ENCODE measurements at places on chromosomes 4 and X.

GRCh38 chr4:5874811-5875449, 18.0 kb downstream of the CRMP1 start:
- DNase-seq = no peak

GRCh38 chr4:123444290-123444731, 47.7 kb downstream of the SPRY1 start:
- peak; percentile 63 for DNase-seq

GRCh38 chrX:357693-358471, 28.8 kb downstream of the PPP2R3B start:
- DNase-seq = no peak

- no peak for DNase-seq
These were observed 135.8 kb downstream of the FAAH2 start for GRCh38 chrX:57422289-57422688.

DNA sequence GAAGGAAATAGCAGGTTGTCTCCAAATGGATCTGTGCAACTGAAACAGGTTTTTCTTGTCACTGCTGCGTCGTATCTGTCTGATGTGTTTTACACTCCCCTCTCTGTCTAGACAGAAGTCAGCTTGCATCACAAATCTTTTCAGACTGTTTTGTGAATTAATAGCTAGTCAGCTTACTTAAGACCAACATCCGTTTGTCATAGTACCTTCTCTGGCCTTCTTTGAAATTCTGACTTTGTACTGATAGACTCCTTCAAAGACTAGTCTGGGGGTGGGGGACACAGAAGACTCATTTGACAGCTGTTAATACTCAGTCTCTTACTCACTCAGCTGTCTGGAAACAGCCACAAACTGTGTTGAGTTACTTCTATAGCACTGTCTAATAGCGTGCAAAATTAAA, 197.8 kb downstream of the PALLD start:
- DNase-seq = no peak

DNA sequence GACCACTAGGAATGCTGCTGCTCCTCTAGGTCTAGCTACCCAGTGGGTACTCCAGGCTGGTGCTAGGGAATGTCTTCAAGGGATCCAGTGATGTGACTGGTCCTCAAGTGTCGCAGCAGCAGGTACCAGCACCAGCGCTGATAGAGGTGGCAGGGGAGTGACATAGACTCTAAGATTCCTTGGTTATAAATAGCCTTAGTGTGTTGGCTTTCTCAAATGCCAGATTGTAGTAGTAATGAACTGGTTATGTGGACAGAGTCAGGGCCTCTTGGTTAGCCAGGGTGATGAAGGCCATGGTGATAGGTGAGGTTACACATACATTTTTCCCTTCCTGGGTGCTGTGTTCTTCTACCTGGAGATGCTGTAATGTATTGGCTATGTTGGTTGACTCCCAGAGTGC, 38.3 kb downstream of the DCLK2 start:
- DNase-seq = no peak

- DNase-seq = peak; percentile 57
These were observed 26.5 kb downstream of the HCCS start for GRCh38 chrX:11137543-11138139.

DNA sequence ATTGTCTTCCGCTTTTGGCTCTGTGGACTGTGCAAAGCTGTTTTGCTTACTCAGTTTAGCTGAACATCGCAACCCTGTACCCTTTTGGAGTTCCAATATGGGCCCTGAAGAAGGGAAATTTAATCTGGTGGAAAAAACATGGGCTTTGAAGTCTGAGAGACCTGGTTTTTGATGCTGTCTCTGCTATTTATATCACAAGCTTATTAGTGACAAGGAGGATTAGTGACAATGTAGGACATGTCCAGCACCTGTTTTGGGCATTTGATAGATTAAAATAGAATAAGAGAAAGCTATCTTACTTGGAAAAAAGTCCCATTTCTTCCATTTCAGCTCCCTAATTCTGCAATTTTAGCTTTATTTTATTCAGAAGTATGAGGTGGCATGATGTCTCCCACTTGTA, 417.3 kb downstream of the SPRY1 start:
- DNase-seq = no peak

DNA sequence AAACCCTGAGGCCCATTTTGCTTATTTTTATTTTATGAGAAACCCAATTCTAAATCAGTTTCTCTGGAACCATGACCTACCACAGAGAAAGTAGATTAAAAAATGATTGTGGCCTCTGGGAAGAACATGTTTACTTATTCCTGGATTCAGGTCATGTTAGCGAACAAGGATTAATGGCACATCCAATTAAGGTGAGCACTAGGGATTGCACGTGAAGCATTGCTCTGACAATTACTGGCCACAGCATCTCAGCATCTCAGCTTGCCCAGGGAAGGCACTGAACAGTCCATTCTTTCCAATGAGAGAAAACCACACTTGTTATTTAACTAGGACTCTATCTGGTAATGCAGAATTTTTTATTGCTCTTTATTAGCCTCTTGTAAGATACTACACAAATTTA, 119.8 kb downstream of the ZNF330 start:
- no peak for DNase-seq

DNA sequence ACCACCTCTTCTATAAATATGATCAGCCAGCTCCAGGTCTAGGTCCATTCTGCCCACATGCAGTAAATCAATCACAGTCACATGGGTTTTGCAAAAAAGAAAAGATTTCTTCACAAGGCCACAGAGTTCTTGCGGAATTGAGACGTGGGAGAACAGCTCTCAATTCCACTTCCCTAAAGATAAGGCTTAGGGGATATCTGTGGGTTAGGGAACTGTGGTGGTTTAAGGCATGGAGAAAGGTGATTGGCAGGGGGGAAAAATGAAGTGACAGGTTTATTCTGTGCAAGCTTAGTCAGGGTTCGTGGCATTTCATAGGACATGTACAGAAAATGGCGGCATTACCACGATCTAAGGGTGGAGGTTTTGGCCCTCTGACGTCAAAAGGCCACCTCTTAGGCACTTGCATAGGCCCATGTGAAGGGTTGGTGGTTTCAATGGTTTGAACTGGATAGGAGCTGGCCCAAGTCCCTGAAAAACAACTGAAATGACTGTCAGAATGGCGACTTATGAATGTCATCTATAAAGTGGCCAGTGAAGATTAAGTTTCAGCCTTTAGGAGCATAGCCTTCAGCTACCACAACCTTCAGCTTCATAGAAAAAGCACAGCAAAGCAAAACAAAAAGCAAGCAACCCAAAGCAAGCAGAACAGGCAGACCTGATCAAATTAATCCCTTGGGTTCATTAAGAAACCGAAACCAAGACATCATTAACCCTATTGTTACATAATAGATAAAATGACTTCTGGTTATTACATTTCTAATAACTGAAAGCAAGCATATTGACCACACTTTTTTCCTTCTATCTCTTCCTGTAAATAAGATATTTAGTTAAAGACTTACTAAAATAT, 289.8 kb upstream of the SFRP2 start:
- no peak for DNase-seq

DNA sequence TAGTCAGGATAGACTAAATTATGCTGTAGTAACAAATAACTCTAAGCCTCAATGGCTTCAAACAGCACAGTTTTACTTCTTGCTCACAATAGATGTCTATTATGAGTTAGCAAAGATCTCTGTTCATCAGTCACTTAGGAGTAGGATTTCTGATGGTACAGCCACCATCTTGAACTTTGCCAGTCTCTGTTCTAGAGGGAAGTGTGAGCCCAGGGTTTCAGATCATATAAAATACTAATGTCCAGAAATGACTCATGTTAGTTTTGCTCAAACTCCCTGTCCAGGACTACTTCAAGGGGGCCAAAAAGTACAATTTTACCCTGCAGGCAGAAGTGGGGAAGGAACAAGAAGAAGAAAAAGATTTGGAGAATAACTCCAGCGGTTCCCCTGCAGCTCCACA, 77.1 kb upstream of the LSM6 start:
- no peak for DNase-seq

GRCh38 chrX:132603700-132604286, 115.0 kb upstream of the MBNL3 start:
- DNase-seq = no peak

GRCh38 chr4:105189855-105190650, 43.4 kb downstream of the TET2 start:
- DNase-seq = no peak

DNA sequence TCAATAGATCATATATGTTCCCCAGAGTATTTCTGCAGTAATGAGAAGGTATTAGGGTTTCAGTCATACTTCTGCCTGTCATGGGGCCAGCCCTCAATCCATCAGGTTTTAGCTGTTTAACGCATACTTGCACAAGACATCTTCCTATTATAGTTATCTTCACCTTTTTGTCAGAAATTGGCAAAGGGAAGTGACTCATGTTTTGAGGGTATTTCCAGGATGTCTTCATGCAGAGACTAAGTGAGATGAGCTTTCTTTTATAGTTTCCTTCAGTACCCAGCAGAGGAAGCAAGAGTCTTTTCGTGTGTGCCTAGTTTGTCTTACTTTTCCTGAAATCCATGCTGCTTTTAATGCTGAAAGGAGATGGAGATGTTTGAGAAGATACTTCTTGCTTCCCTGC, 9.5 kb downstream of the CSTF2 start:
- DNase-seq = no peak

GRCh38 chr4:27318740-27319139, 458.1 kb downstream of the STIM2 start:
- peak; percentile 67 for DNase-seq

DNA sequence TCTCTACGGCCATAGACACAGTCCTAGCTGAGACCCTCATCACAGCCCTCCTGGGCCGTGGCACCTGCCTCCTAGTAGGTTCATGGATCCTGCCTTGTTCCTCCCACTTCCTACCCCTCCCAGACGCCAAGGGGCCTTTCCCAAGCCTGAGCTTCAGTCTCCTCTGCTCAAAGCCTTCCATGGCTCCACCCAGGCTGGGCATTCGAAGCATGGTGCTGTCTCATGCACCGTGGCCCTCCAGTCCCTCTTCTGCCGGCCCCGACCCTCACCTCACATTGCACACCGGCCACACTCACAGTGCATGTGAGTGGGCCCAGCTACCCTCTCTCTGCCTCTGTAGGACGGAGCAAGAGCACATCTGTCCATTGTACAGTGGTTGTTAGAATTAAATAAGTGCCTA, 21.7 kb upstream of the KIAA0232 start:
- DNase-seq = no peak

GRCh38 chr4:124060261-124060918, 652.1 kb downstream of the ANKRD50 start:
- no peak for DNase-seq

GRCh38 chr4:25346913-25347312, 30.1 kb upstream of the ANAPC4 start:
- no peak for DNase-seq

GRCh38 chr4:80266902-80267380, 477 bp downstream of the FGF5 start:
- DNase-seq = peak; percentile 9

DNA sequence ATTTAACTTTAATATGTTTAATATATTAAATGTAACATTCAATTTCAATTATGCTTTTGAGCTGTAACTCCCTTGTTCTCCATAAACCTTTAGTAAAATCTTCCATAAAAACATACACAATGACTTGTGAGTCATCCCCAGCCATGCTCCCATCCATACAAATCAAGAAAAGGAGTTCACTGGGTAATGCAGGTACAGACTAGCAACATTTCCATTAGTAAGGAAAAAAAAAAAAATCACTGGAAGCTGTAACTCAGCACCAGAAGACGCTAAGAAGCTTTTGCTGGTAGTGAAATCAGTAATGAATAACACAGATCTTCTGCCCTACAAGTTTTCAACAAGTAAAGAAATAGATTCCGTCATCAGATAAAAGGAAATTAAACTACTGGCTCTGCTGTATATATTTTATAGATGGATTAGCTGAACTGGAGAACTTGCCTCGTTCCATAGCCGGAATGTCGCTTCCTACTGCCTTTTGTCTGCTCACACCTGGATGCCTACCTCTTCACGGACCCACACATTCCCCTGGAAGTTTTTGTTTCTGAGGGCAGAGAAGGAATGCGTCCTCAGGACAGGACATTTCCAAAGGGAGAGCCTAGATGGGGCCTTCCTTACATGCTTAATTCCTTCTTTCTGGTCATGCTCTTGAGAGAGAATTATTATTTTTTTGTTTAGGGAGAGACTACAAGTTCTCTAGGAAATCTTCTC, 298.4 kb upstream of the ANKRD50 start:
- no peak for DNase-seq

GRCh38 chr4:122050841-122051240, 99.0 kb upstream of the TRPC3 start:
- no peak for DNase-seq

- DNase-seq = no peak
These were observed 210.4 kb downstream of the SPRY1 start for GRCh38 chr4:123606946-123607542.

- DNase-seq = peak; percentile 69
These were observed 15.8 kb downstream of the BCAP31 start for GRCh38 chrX:153708415-153708814.

DNA sequence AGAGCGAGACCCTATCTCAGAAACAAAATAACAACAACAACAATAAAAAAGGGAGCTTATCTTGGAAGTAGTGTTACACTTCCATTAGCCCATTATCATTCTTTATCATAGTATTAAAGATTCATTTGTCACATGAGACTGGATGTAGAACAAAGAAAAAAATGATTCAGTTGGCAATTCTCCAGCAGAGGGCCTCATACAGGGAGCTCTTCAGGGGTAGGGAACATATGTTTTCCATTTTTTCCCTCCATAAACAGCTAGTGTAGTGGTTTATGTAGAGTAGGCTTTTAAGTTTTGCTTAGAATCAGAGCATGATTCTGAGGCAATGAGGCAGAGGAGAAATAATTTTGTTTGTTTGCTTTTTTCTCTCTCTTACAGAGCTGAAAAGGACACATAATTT, 5.8 kb downstream of the CPE start:
- DNase-seq = peak; percentile 12

- DNase-seq = no peak
These were observed 60.9 kb upstream of the PRPS1 start for GRCh38 chrX:107567370-107567769.

DNA sequence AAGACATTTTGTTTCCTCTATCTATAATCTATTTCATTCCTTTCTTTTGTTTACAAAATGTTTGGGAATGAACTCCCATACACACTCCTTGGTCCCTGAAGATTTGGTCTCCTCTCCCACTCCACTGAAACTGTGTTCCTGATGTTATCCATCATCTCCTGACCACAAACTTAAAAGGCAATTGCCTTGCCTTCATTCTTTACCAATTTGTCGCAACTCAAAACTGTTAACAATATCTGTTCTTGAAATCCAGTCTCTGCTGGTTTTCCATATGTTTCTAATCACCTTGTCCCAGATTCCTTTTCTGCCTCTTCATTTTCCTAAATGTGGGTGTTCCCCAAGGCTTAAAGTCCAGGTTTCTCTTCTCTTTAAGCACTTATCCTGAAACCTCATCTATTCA, 262.2 kb upstream of the TTC29 start:
- no peak for DNase-seq

GRCh38 chr4:42671431-42672194, 14.7 kb upstream of the ATP8A1 start:
- DNase-seq = peak; percentile 42

DNA sequence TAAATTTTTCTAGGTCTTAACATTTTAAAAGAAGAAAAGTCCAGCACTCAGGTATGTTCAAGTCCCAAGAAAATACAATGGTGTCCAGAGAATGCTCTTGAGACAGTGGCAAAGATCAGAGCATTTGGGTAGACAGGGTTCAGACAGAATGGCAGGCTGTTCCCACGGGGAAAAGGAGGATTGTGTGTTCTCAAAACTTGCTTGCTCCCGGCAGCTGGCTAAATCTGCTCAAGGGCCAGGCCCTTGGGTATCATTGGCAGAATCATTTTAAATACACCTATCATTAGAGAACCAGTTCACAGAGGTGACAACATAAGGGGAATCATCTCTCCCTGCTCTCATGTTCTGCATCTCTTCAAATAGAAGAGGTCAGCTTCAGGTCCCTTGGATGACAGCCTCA, 456.3 kb downstream of the DTHD1 start:
- no peak for DNase-seq
